Immature natural killer cell (primary cell): ENCODE measurements at places on chromosomes 4 and X.
A peak's percentile ranks its signal among the peaks of the same experiment; 100 is the strongest.

GRCh38 chr4:87445964-87446363 lies 23.6 kb downstream of the NUDT9 start:
- no peak for DNase-seq

GRCh38 chr4:2163311-2163821 lies 78.6 kb downstream of the HAUS3 start:
- no peak for DNase-seq

- DNase-seq = no peak
Measured at GRCh38 chr4:71230271-71231128, 108.3 kb upstream of the SLC4A4 start.

- DNase-seq = no peak
Measured at GRCh38 chrX:5842601-5843000, 386.1 kb downstream of the NLGN4X start.

DNA sequence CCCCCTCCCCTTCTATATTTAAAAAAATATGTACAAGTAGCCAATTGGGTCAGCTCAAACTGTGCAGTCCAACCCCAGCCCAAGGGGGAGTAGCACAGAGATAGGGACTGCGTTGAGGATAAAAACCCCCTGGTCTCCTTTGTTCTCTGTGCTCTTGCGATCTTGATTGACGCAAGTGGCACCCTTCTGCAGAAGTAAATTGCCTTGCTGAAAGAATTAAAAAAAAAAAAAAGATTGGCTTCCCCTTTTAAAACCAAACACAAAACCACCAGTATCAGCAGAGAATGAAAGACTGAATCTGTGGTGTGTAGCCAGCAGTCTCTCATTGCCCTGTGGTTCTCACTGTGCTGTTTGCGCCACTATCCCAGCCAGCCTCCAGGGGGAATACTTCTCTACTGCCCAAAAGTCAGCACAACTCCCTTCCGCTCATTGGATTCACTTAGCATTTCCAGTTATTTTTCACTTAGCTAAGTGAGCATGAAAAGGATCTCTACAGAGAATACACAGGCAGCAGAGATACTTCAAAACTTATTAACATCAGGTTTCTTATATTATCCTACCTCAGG lies 29.7 kb downstream of the MANBA start:
- DNase-seq = no peak

DNA sequence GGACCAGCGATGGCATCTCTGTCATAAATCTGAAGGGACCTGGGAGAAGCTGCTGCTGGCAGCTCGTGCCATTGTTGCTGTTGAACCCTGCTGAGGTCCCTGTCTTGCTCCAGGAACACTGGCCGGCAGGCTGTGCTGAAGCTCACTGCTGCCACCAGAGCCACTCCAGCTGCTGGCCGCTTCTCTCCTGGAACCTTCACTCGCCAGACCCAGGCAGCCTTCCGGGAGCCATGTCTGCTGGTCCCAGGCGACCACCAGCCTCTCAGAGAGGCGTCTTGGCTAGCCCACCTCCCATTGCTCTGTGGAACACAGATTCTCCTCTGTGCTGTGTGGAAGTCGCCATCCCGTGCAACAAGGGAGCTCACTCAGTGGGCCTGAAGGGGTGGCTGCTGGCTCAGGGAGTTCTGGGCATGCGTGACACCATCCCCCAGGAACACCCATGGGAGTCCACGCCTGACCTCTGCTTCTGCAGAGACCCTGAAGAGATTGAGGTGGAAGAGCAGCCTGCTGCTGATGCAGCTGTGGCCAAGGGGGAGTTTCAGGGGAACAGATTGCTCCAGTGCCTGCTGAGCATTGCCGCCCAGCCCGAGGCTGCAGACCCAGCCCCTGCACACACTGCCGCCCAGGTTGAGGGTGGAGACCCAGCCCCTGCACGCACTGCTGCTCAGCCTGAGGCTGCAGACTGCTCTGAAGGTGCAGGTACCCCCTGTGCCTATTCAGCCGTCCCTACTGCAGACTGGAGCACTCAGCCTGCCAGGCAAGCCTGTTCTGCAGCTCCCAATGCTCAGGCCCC lies 33.1 kb upstream of the CYP4V2 start:
- no peak for DNase-seq

GRCh38 chr4:113278324-113278934 lies 229.0 kb downstream of the ANK2 start:
- peak; percentile 19 for DNase-seq

DNA sequence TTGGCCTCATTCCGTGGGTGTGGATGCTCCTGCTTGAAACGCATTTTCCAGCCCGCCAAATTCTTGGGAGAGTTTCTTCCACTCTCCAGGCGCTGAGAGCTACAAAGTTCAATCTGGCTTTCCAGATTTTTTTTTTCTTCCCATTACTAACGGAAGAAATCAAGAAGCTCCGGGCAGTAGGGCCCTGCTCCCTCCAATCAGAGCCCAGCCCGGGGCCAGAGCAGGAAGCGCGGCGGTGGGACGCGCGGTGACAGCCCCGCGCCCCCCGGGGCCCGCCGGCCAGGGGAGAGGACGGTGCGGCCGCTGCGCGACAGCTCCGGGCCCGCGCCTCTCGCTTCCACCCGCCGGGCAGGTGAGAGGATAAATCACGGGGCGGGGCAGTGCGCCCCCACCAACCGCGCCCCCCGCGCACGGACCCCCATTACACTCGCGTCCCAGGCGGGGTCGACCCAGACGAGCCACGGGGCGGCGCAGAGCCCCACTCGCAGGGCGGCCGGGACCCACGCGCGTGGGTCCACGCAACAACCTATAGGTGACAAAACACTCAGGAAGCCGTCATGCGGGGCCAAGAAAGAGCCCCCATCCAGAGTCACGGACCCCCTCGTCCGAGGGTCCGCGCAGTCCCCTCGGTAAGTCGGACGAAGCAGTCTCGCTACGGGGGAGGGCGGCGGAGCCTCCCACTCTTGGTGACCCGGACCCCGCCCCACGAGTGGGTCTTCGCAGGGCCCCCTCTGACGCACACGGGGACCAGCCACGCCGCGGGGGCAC lies 868 bp downstream of the AFAP1 start:
- DNase-seq = no peak

DNA sequence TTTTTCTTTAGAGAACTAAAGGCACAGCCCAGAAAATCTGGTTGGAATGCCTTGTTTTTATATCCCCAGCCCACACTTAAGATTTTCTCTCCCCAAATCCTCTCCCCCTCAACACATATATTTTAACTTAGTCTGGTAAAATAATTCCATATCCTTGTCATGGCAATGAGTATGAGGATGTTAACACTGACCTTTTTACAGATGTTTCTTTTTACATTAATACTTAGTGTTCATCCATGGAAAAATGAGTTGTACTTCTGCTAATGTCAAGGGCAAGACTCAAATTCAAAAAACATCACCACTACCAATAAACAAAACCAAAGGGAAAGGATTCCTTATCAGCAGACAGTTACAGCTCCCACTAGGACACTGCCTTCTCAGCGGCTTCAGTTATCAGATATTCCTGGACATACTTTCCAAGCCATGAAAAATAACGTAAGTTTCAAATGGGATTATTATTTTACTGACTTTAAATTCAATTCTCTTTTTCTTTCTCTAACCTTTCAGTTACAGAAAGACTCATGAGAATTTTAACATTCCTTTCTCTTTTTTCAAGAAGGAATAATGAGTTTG lies 83.3 kb downstream of the RASL11B start:
- no peak for DNase-seq

DNA sequence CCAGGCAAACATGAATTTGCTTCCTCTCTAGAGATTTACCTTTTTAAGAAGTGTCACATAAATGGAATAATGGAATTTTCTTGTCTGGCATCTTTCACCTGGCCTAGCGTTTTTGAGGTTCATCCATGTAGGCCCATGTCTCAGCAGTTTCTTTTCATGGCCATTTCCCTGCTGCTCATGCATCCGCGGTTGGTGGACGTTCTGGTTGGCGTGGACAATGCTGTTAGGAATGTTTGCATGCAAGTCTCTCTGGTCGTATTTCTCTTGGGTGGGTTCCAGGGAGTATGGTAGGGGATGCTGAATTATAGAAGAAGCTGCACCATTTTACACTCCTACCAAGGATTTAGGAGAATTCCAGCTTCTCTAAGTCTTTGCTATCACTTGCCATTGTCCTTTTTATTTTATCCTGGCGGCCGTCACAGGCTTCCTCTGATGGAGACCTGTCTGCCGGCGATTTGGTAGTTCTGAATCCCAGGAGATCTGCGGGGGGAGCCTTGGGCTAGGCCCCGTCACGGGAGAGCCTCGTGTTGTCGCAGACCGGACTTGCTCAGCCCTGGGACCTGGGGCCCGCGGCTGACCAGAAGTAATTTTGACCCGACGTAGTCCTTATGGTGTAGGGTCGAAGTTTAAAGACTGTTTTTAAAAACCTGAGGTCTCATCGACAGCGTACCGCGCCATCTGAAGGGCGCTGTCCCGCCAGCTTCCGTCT lies 56.9 kb upstream of the TADA2B start:
- no peak for DNase-seq

DNA sequence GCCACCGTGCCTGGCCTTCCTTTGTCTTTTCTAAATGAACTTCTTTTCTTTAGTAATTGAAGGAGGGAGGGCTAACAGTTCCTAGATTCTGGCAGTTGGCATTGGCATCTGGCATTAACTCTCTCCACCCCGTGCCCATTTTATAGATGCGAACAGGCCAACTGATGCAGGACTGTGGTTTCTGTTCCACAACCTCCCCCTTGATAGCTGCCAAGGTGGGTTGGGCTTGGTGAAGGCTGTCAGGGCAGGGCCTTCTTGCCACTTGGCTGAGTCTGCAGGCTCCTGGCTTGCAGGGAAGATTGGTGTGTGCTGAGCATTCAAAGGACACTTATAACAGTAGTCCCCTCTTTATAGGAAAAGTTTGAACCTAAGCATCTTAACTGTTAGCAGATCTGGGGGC lies 4.3 kb downstream of the SOWAHD start:
- no peak for DNase-seq

GRCh38 chr4:8301851-8302730 lies 32.5 kb downstream of the HTRA3 start:
- DNase-seq = no peak

- no peak for DNase-seq
Measured at GRCh38 chr4:104967034-104967401, 179.7 kb upstream of the TET2 start.

- DNase-seq = no peak
Measured at GRCh38 chr4:83323136-83323535, 11.5 kb downstream of the HPSE start.

DNA sequence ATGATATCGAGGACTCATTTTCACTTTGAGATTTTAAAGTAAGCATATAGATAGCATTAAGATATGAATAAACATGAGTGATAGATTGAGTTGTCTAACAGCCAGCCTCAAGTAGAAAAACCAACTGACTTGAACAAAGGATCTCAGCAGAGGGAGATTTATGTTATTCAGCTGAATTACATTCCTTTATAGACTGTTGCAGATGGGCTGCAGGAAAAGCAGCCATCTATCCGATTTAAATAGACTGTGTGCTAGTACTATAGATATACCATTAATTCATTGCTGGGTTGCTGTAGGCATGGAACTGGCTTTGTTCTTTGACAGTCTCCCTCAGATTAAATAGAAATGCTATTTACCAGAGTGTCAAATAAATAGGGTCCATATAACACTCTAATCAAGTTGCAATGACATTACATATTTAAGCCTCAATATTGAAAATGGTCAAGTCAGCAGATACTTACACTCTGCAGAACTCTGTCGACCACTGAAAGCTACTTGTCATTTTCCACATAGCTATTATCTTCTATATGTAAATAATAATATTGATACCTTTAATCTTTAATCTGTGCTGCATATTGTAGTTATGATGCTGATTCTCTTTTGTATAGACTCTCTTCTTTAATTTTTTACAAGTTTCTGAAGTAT lies 750.8 kb downstream of the CENPC start:
- DNase-seq = no peak

- DNase-seq = no peak
Measured at GRCh38 chr4:102143433-102143832, 201.8 kb downstream of the SLC39A8 start.

- DNase-seq = no peak
Measured at GRCh38 chr4:76998251-76998901, 48.8 kb downstream of the SEPTIN11 start.

DNA sequence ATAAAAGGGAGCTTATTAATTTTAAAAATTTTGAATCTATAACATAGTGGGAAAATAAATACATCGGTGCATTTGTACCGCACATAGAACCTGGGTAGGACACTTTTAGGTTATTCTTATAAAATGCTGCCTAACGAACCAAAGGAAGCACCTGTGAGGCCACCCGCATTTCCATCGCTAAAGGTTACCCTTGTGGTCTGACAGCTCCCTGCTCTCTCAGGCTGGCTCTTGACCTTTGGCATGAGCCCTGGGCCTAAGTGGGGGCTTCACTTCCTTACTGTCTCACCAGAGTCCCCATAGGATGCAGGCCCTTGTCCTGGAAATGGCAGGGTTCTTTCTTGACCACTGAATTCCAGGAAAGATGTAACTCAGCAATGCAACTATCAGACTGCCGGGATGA lies 46.0 kb downstream of the HADH start:
- DNase-seq = no peak

DNA sequence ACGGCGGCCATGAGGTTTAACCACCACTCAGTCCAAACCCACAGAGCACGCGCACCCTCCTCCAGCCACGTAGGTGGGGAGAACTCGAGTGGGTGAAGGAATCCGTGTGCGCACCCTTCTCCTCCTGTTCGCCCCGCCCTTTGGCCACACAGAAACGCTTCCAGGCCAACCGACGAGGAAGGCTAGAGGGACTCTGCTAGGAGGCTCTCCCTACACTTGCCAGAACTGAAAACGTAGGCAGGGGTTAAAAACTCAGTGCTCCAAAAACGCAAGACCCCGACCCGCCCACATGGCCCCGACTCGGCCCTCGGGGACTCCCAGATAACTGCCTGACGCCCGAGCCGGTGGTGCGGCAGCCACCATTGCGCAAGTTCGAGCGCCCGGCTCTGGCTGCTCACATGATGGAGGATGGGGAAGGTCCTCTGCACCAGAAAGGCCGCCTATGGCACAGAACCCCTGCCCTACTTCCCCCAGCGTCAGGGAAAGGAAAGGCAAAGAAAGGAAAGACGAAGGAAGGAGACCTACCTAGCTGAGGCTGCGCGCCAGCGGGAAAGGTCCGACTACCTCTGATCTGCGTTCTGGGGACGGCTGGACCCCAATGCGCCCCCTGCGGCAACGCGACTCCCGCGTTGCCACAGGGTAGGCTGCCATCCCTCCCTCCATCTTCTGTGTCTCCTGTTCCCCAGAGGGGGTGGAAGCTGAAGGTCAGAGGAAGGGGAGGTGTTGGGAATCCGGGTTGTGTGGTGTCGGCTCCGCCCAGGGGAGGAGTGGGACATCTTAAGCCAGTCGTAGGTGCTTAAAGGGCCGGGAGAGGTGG lies 201.9 kb upstream of the AGTR2 start:
- no peak for DNase-seq

GRCh38 chr4:113636877-113637276 lies 124.7 kb downstream of the CAMK2D start:
- DNase-seq = peak; percentile 64

- DNase-seq = no peak
Measured at GRCh38 chr4:163672751-163673150, 178.3 kb downstream of the TMA16 start.

DNA sequence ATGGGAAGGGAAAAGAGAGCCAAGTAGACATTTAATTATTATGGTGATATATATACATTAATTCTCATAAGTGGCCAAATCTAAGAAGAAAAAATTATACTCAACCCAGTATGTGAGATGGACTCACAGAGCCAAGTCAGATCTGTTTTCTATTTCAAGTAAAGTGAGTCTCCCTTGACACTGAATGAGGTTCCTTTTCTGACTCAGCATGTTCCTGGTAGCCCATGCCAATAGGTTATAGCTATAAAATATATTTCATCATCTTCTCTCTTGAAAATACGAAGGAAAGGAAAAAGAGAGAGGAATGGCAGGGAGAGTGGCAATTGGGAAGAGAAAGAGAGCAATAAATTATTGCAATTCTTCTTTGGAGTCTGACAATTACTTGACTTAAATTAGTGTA lies 68.8 kb upstream of the GRIA2 start:
- DNase-seq = no peak
